Heart left ventricle (tissue), 16 donors: ENCODE measurements at places on chromosomes 5 and 9. TPM values are rescaled to one million over a fixed set of nuclear protein-coding genes. Genes with fewer than 3 reads are reported as not detected.

UBAP1 gene
- 18.7 TPM for polyA plus RNA-seq

DIRAS2 gene
- not detected for polyA plus RNA-seq

THBS4 gene
- polyA plus RNA-seq = 38.6 TPM

EGFLAM gene
- 4.7 TPM for polyA plus RNA-seq

SLC31A1 gene
- polyA plus RNA-seq = 22.3 TPM

RUSC2 gene
- 38.0 TPM for polyA plus RNA-seq

RFESD gene
- polyA plus RNA-seq = 2.3 TPM

RNF183 gene
- polyA plus RNA-seq = 0.04 TPM

DNA sequence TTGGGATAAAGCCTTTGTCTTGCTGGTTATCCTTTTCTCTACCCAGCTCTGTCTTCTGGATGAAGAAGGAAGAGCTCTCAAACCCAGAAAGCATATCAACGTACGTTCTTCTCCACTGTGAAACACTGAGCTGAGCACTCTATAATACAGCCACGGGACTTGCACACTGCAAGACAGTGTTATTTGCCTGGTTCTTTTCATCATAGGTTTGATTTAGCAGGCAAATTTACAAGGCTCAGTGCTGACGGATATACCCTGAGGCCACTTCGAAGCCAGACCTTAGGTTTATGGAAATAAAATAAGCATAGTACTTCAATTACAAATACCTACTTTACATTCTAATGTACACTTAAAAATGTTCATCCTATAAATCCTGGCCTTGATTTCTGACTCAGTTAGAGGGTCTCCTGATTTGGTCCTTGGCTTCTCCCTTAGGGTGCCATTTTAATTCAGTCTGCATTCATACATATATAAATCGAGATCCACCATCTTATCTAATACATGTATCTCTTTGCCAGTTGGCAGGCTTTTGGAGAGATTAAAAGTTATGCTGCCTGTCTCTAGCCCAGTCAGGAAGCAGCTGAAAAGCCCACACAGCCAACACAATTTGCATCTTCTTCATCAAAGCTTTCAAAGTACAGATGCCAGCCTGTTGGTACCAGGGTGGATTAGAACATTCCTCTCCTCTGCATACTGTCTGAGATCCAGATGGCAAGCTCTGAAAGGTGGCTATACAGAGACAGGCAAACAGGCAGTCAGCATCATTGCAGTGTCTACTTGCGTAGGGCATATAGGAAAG is 194.4 kb downstream of the DEPDC1B start:
- no peak for DNase-seq

DNA sequence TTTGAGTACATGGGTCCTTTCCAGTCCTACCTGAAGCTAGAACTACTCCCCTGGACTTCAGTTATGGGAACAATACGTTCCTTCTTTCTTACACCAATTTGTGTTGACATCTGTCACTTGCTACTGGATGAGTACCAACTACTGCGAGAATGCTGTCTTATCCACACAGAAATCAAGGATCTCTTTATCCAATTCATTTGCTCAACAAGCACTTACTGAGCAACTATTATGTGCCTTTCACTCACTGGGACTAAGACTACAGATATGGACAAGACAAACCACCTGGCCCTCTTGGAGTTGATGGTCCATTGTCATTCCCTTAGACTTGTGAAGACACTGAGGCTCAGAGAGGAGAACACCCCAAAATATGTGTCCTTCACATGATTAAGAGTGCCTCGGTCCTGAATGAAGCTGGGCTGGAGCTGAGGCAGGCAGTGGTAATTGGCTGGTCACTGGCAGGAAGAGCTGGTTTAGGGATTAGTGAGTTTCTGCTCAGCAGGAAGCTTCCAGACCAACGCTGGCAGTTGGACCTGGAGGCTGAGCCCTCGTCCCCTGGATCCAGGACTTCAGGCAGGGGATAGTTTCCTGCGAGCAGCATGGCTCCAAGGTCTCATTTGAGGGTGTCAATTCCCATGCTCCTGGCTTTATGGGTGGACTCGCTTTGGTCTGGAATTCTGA is 8.4 kb upstream of the ARSI start:
- no peak for DNase-seq

DNA sequence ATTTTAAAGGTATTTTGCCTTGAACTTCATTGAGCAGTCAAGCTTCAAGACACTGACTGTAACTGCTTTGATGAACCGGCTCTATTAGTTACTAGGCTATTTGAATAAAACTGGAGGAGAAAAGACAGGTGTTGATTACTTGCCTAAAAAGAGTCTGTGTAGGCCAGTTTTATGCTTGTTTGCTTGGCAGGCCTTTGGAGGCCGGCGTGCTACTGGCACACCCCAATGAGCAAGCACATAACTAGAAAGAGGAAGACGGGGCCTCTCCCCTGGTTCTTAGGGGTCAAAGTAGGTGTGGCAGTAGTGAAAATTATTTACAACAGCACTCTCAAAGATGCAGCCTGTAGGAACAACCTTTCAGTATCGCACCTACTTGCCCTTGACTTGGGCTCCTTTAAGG is 2.1 kb upstream of the ZFR start:
- DNase-seq = no peak

- no peak for DNase-seq
Observed at GRCh38 chr5:57577432-57578175, 95.0 kb upstream of the ACTBL2 start.

DNA sequence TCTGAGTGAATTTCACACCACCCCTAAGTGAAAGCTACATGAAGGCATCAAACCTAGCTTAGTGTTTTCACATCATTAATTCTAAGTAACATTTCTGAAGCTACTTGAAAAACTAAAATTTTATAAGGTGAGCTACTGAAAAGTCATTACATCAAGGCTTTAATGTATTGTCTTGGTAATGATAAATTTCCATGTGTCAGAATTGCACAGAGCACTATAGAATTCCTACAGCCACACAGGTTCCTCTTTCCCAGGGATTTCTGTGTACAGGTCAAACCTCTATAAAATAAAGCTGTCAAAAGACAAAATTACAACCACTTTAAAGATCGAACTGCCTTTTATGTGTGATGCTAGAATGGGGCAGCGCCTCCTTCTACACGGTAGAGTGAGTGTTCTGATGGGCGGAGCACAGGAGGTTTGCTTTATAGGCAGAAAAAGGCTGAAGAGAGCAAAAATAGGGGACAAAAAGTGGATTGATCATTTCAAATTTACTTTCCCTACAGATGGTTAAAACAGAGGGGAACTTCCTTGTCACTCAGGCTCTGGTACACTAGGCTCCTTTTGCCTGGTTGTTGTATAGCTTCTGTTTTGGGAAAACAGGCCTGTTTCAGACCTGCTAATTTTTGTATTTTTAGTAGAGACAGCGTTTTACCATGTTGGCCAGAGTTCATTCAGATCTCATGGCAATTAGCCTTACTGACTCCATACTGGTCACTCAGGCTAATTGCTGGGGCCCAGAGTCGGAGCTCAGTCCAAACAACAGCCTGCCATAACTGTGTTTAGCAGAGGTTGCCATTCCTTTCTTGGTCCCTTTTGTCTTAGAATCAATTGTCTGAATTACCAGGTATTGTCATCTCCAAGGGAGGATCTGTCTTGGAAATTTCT is 102.5 kb upstream of the BASP1 start:
- DNase-seq = no peak

GRCh38 chr5:83724001-83724400 is 3.3 kb upstream of the HAPLN1 start:
- DNase-seq = no peak

- DNase-seq = peak; percentile 95
Observed at GRCh38 chr9:35905912-35906679, at the start of gene HRCT1. HRCT1 (plus strand) TSS chr9:35906202; CDS start chr9:35906288, 86 bp downstream.

- DNase-seq = no peak
Observed at GRCh38 chr5:54325610-54326311, 15.4 kb upstream of the ARL15 start.
